Dermis microvascular lymphatic vessel endothelial cell (primary cell): ENCODE measurements at places on chromosomes 6 and 20. TPM values are rescaled to one million over a fixed set of nuclear protein-coding genes. Genes with fewer than 3 reads are reported as not detected.

- no peak for DNase-seq
These were observed 6.0 kb downstream of the APMAP start for GRCh38 chr20:24986436-24987015.

DNA sequence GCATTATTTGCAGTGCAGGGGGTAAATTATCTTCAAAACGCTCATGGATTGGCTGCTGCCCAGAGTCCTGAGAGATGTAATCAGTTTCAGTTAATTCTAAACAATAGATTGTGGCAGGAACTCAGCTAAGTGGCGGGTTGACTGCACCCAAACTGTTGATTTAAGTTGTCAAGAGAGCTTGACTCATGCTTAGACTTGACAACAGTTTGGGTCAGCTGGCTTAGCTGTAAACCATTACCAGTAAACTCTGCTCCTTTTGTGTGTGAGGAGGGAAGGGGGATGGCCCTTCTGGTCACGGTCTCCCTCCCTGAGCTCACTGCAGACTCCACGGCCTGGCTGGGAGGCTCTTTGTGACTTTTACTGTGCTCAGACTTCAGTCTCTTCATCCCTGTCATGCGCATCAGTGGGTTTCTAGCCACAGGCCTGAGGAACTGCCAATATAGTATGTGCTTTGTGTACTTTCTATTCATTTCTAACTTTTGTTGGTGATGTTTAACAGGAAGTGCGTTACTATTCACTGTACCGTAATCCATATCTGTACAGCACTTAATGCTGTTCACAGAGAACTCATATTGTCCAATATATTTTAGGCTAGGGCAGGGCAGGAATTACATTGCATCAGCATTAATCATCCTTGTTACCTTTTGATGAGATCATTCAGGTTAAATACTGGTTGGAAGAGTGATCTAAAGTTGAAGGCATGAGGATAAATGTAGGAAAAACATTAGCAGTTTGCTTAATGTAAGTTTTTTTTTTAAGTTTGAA, 488.3 kb downstream of the CDKAL1 start:
- DNase-seq: peak; percentile 95

DNA sequence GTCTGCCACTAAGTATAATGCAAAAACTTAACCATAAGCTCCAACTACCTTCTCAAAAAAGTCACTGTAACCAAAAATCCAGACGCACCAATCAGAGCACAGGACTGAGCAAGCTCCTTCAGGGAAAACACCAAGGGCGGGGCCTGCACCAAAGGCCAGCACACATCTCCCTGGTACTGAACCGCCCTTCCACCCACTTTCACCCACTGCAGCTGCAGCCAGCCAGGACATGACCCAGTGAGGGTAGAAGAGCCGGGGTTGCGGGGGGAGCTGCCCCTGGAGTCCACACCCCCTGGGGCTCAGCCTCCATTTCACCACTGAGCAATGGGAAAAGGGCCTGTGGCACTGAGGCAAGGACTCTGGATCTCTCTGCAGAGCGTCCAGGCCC, 54.3 kb downstream of the TAF4 start:
- no peak for DNase-seq

CALHM4 gene
- 0.13 TPM in 1 of 2 replicates, not detected in the other for total RNA-seq

- no peak for DNase-seq
These were observed 91.9 kb upstream of the EYA2 start for GRCh38 chr20:46802722-46803121.

GRCh38 chr20:51511861-51512619, 30.5 kb downstream of the NFATC2 start:
- DNase-seq: no peak

DNA sequence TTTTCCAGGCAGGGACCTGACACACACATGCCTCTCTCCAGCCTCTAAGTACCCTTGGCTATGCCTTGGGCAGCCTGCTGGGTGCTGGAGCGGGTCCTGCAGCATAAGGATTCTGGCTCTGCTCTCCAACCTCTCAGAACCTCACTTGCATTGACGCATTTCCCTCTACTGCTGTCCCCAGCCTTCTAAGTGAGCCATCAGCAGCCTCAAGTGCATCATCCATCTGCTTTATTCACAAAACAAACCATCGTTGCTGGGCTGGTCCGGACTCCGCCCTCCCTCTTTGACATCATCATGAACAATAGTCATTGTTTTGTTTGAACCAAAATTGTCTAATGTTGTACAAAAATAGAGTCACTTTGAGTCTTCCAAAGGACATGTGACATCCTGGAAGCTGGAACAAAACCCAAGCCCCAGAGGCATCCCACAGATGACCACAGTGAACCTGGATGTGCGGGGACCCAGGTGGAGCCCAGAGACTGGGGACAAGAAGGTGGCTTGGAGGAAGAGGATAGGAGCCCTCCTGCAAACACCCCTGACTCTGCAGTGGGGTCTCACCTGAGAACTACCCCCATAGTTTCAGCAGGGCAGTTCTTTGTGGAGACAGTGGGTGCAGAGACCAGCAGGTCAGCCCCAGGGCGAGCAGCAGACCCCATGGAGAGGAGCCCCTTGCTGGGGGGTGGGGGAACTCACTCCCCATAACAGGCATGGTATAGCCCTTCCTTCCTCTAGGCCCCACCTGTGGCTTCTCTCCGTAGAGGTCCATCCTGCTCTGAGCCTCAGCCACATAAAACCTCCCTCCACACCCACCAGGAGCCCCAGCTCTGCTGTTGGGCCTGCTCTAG, 230.1 kb downstream of the SYNDIG1 start:
- no peak for DNase-seq

LY6G6C gene
- total RNA-seq: not detected in 2 replicates

C6orf47 gene
- 15.8 and 22.9 TPM in 2 replicates for total RNA-seq

GRCh38 chr6:166057431-166057830, 110.2 kb downstream of the TBXT start:
- no peak for DNase-seq

GRCh38 chr20:33681728-33682353, 4.3 kb downstream of the E2F1 start:
- no peak for DNase-seq

CD93 gene
- total RNA-seq: 71.6 and 101 TPM in 2 replicates

GRCh38 chr6:68086199-68086598, 548.9 kb upstream of the ADGRB3 start:
- DNase-seq: no peak

DNA sequence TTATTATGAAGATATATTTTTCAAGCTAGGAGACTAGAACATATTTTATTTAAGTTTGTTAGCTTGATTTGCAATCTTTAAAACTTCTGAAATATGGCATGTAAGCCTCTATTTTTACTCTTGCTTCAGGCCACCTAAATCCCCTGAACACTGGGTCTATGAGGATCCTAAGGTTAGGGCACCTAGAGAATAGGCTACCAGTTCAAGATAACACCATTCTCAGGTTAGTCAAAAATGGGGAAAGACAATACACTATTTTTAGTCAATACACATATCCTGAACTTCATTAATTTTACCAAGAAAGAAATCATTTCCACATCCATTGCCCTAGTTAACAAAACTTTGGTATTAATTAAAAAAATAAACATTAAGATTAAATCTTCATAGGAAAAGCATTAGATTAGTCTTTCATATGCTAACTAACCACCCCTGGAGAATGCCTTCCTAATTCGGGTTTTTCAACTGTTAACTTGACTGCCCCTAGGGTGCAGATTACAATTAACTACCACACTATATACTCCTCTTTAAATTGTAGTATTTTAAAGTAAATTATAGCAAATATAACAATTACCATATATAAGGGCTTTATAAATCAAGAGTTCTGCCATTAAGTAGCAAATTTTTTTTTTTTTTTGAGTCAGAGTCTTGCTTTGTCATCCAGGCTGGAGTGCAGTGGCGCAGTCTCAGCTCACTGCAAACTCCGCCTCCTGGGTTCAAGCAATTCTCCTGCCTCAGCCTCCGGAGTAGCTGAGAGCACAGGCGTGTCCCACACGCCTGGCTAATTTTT, 6.7 kb upstream of the HSF2 start:
- no peak for DNase-seq

DNA sequence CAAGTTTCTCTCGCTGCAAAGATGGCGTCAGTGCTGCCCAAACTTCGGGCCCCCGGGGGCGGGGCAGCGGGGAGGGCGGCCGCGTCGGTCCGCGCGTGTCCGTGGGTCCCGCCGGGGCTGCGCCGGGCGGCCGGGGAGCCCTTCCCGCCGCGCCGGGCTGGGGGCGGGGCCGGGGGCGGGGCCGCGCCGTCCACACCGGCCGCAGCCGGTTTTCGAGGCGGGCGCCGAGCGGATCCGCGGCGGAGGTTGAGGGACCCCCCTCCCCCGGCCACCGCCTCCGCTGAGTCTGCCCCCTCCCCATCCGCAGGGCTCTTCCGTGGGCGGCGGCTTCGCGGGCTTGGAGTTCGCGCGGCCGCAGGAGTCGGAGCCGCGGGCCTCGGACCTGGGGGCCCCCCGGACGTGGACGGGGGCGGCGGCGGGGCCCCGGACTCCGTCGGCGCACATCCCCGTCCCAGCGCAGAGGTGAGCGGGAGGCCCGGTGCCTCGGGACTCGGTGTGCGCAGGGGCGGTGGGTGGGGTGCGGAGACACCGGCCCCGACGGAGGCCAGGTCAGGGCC, 572 bp downstream of the SLC2A4RG start:
- DNase-seq: peak; percentile 37

DNA sequence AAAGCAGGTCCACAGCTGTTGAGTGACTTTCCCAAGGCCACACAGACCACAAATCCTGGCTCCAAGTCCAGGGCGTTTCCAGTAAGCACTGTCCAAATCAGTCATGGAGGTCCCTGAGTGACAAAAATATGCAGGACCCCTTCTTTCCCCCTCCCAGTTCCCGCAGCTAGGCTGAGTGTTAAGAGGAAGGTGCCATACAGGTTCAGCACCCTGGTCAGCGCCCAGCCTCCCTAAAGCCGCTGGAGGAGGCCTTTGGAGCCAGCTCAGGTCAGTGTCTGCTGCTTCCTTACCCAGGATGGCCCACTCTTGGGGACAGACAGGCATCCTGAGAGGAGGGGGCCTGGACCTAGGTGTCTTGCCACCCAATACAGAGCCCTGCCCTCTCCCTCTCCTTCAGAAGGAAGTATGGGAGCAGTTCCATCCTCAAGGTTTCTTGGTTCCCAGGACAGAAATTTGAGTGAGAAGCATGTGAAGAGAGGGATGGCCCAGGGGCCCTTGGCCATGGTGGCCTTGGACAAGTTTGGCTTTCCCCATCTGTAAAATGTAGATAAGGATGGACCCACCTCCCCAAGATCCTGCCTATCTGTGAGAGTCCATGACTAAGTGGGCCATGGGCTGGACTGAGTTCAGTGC, 13.2 kb downstream of the TMEM74B start:
- DNase-seq: peak; percentile 56

DNA sequence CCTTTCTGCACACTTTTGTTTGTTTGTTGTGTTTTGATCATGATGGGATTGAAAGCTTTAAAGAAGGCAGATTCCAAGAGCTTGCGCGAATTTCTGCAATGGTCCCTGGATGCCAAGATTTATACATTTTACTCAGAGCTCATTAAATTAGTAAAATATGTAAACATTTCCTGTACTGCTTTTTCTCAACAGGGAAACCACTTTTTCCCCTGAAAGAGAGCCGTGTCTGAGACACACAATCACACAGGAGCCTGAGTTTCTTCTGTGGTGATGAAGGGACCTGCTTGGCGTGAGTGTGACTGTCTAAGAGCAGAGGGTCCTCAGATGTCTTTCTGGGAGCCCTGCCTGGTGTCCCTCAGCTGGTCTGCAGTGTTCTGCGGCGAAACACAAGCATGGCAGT, 12.1 kb upstream of the TAGAP start:
- no peak for DNase-seq

DNA sequence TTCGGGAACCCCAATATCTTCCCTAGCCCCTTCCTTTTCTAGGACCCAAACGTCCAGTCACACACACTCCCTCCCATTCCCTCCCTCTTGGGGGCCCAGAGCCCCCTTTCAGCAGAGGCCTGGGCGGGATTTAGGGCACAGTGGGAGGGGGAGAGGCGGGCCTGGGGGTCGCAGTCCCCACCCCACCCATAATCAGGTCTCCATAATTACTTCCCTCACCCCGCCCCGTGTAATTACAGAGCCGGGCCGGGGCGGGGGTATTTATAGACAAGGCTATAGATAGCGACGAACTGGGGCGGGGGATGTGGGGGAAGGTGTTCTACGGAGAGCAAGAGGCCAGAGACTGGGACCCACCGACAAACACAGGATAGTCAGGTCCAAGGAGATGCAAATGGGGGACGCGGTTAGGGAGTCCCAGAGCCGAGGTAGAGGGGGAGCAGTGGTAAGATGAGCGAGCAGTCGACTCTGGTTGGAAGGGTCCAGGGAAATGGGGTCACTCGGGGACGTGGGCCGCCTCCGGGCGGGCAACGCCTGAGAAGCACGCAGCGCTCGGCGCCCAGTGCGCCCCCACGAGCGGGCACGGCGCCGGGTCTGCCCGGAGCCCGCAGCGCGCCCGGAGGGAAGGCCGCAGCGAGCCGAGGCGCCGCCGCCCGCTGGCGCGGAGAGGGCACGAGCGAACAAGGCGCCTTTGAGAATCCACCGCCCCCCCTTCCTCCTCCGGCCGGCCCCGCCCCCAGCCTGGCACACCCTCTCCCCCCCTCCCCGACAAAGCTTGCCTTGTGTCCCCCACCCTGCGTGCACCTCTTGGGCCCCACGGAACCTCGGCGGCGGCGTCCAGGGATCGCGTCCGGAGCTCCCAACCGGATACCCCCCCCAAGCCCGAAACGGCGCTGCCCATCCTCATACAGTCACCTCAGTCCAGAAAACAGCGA, 670 bp upstream of the COL11A2 start:
- no peak for DNase-seq

ZC2HC1B gene
- total RNA-seq: not detected in 2 replicates

DCDC2 gene
- total RNA-seq: under 0.01 TPM in 1 of 2 replicates, not detected in the other

DNA sequence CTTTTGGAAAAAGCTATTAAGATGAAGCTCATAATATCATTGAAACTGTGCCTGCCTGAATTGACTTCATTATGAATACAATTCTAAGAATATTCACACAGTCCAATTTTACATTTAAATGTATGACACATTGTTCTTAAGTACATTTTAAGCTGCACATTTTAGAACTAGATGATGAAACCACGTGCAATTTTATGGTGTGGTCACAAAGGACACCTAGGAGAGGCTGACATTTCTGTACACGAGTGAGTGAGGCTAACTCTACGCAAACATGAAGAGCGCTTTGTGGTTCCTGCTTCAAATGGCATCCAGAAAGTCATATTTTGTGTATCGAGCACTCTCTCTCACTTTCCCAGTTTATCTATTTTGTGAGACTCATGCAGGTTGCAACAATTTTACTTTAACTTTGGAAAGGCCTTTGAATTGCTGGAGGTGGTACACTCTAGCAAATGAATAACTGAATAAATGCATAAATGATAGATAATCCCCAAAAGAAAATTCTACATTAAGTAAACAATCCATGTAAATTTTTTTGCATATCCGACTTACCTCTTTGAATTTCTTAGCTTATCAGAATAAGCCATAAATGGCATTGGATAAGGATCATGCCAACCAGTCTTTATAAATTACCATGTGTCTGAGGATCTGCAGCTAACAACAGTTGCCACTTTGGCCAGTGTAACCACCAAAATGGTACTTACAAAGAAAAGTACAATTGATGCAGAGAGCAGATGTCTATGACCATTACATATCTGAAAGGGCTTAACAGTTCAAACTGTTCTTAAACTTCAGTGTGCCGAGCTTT, 97.3 kb downstream of the NRSN1 start:
- DNase-seq: no peak

MYMX gene
- total RNA-seq: 0.13 TPM in 1 of 2 replicates, not detected in the other

HFE gene
- 2.4 and 3.0 TPM in 2 replicates for total RNA-seq
